Esophagus mucosa (tissue), 1 donor: ENCODE measurements at places on chromosomes 12 and 14. TPM values are rescaled to one million over a fixed set of nuclear protein-coding genes. Genes with fewer than 3 reads are reported as not detected.
A peak's percentile ranks its signal among the peaks of the same experiment; 100 is the strongest.

- no peak for ATAC-seq
Measured at GRCh38 chr14:35004839-35005238, 22.0 kb downstream of the SRP54 start.

GRCh38 chr12:52090291-52090690 is 10.8 kb downstream of the SMIM41 start:
- no peak for ATAC-seq

- peak; percentile 56 for ATAC-seq
Measured at GRCh38 chr14:24398653-24399446, at the start of gene NYNRIN. TSS of gene NYNRIN (plus strand) at chr14:24399003. CDS start at chr14:24399247, 244 bp downstream.

The KRT71 gene
- not detected for total RNA-seq
